ENCODE measurements at places on chromosomes 7 and 10. TPM values are rescaled to one million over a fixed set of nuclear protein-coding genes. Genes with fewer than 3 reads are reported as not detected.
A peak's percentile ranks its signal among the peaks of the same experiment; 100 is the strongest.

DNA sequence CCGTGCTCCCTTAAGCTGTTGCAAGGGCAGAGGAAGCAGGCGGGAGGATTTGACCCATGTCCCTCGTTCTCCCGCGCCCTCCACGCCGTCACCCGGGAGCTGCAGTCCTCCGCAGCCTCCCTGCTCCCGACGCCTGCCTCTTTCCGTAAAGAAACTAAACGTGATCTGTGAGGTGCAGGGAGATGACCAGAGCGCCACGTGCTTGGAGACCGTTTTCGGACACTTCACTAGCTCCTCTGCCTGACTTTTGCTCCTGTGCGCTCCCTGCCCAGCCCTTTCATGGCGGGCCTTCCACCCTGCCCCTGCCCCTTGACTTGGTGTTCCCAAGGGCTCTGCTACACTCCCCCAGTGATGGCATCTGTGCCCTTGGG lies 171.2 kb downstream of the LSM5 start:
- DNase-seq = no peak

DNA sequence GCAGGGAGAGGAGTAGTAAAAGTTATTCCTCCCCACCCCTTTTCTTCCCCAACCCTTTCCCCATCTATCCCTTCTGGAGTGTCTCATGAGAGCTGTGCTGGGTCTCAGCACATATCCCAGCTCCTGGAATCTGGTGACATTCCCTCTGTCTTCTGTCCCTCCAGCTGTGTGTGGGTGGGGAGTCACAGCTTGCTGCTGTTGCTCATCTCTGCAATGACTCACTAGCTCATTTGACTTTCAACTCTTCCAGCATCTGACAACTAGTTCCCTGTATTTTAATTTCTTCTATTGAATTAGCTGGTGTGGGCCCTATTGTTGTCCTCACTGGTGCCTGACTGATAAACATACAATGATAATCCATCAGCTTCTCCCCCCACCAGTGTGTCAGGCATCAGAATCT lies 198.9 kb upstream of the AUTS2 start:
- peak; percentile 78 for DNase-seq

- no peak for DNase-seq
Measured at GRCh38 chr7:105989191-105989590, 26.1 kb downstream of the CDHR3 start.

Gene OR2A42
- total RNA-seq = not detected

Gene CYP2C9
- not detected for total RNA-seq

Gene MMP21
- not detected for total RNA-seq

Gene RBP3
- not detected for total RNA-seq

Gene PTPRZ1
- total RNA-seq = 0.17 TPM

Measured in Daoy (cell line).